AG04450 (cell line): ENCODE measurements at places on chromosomes 12 and 14.

GRCh38 chr14:83478741-83479140, 1945.1 kb upstream of the SEL1L start:
- DNase-seq: no peak

- DNase-seq: no peak
These were observed 61.7 kb upstream of the RIC8B start for GRCh38 chr12:106712768-106713167.

DNA sequence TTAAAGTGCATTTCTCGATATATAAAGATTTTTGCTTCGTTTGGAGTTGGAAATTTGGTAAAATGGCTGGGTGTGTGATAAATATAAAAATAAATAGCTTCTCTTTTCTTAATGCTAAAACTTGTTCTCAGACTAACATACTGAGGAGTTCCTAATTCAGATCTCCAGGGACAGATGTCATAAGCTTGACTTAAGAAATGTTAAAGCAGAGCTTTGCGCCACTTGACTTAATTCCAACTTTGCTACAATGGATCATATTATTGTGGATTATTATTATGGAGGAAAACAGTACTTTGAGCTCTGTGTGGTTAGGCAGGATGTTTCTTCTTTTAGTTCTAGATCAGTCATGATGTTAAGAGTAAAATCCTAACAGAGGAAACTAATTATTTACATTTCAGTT, 33.8 kb downstream of the GNG2 start:
- DNase-seq: no peak

- no peak for DNase-seq
These were observed 19.2 kb downstream of the VDR start for GRCh38 chr12:47885566-47885965.

DNA sequence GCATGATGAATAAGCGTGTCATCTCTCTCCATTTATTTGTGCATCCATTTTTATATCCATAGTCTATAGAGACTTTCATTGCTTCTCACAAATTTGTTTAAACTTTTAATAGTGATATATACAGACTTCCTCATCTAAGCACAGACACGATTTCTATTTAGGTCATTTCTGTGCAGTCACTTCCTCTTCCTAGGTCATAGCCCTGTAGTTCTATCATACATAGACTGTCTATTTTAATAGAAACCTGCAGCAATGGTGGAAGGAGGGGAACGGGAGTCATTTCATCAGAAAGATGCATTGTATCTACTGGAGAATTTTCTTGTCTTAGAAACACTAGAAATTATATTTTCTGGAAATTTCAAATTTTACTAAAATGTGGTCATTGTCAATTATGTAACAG, 133.4 kb upstream of the FGD4 start:
- DNase-seq: no peak

GRCh38 chr12:66252771-66253170, 49.5 kb upstream of the HELB start:
- no peak for DNase-seq

GRCh38 chr12:52360663-52361271, 6.5 kb downstream of the KRT85 start:
- DNase-seq: no peak

GRCh38 chr12:102298022-102298421, 100.4 kb upstream of the PMCH start:
- no peak for DNase-seq

DNA sequence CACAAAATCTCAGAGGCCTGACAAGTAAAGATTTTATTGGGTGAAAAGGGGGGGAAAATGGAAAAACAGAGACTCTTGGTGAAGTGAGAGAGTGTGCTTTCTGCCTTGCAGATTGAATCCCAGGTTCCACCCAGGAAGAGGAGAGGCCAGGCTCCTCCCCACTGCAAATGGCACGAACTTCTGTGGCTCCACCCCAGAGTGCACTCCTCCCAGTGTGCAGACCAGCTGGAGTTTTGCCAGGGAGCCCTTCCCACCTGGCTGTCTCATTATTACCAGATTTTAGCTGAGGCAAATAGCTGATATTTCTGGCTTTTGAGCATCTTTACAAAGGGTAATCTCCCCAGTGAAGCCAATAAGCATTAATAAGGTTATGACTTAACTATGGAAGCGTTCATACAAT, 51.9 kb downstream of the TESPA1 start:
- no peak for DNase-seq

GRCh38 chr12:14773685-14774073, 29.6 kb downstream of the WBP11 start:
- no peak for DNase-seq

- DNase-seq: no peak
These were observed 52.0 kb downstream of the KLRG1 start for GRCh38 chr12:9041321-9041720.

DNA sequence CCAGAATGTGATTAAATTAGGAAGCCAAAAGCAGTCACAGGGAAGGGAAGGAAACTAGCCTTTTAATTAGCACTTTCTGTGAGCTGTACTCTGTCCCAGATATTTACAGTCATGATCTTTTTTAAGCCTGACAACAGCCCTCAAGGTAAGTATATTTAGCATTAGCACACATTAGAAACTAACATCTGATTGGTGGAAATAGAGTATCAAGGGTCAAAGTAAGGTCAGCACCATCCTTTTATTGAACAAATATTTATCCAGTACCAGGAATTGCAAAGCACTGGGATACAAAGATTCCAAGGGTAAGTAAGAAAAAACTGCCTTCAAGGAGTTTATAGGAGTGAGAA, 28.2 kb downstream of the RPGRIP1 start:
- no peak for DNase-seq

DNA sequence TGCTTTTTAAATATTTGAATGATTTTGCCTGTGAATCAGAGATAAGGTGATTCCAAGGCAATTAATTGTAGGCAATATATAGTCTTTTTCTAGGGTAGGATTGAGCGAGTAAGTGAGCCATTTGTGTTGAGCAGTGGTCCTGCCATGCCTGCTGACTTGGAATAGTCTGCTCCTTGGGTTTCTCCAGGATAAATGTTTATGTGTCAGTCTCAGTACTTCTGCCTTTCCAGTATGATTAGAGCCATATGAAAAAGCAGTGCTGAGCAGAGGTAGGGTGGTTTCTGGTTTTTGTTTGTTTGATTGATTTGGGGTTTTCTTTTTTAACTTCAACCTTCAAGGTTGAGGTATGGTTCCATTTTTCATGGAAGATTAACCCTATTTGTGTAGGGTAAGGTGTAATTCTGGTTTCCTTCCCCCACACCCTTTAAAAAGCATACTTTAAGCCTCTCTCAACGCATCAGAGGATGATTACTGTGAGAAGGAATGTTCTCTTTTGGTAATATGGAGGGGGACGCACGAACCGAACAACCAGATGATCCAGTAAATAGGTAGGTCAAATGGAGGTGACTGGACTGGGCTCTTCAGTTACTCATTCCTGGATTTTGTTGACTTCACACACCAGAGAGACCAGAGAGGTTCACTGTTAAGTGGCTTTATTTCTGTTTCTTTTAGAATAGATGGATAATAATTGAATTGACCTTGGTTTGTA, 22.7 kb downstream of the FRMD6 start:
- DNase-seq: no peak

GRCh38 chr12:67202011-67202677, 67.0 kb upstream of the CAND1 start:
- DNase-seq: no peak
